ENCODE measurements at places on chromosomes 3 and 15.

- peak; percentile 29 for DNase-seq
Observed at GRCh38 chr15:36230776-36231175, 348.6 kb upstream of the CDIN1 start.

DNA sequence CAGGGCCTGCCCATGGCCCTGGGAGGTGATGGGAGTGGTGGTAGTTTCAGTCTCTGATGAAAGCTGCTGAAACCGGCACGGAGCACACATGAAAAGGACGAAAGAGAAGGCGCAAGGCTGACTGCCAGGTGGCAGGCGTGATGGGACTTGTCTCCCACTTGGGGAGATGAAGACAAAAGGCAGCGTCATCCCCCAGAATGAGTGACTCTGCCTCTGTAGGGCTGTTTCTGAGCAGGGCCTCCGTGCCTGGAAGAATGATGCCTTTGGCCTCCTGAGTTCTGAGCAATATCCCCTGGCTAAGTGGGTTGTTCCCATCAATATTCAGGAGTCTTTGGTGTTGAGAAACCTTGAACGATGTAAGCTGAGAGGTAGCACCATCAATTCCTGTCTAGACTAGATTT is 237.8 kb downstream of the OPA1 start:
- DNase-seq = peak; percentile 28

DNA sequence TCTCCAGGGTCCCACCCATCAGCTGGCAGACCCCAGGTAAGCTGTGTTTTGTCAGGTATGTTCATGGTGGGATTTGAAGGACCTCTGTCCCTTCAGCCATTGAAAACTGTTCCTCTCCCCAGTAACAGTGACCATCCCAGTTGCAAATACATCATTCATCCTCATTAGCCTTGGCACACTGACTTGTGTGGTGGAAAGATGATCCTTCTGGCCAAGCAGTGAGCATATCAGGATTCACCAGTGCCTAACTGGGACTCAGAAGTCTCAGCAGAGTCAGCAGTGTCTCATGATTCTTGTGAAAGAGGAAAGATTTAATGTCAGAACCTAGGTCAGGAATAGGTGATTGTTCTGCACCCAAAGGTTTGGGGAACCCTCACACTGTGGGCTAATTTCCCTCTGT is 90.2 kb downstream of the DNAJB8 start:
- DNase-seq = no peak

GRCh38 chr15:101276501-101277037 is 716 bp downstream of the SELENOS start:
- DNase-seq = peak; percentile 29

DNA sequence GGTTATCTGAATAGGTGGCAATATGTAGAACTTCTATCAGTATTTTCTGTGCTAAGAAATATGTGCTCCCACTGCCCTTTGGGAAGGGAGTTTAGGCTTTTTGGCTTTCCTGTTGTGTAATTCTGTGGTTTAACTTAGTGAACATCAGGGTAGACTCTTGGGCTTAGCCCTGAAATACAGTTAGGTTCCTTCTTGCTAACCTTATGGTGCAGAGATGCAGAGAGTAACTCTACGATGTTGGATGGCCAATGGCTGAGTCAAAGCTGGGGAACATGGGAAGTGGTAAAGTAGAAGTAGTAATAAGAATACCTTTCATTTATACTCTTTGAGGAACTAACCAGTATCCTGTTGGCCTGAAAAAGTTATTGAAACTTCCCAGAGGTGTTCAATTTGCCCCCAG is 80.8 kb upstream of the IL12A start:
- no peak for DNase-seq

DNA sequence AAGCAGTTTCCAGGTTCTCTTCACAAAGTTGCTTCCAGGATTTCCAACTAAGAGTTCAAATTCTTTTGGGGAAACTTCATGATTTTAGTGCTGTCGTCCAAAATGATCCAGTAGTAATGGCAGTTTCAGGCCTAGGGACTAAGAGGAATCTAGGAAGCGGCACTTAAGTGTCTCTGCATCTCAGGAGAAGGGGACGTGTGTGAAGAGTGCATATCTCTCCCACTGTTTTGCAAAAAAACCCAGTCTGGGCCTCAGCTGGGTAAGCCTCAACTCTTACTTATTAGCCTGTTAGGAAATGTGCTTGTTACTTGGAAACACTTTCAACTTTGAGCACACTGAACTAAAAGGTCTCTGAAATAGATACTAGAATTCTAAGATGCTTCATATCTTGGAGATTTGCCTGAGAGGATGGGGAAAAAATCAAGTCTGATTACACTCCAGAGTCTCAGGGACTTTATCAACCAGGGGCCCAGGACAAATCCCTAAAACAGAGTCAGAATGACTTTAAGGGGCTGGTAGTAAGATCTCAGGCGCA is 81.8 kb downstream of the WDR76 start:
- no peak for DNase-seq

- no peak for DNase-seq
Observed at GRCh38 chr3:119733812-119734211, 31.0 kb downstream of the CFAP91 start.

GRCh38 chr15:58307313-58307961 is 124.4 kb upstream of the LIPC start:
- DNase-seq = no peak

DNA sequence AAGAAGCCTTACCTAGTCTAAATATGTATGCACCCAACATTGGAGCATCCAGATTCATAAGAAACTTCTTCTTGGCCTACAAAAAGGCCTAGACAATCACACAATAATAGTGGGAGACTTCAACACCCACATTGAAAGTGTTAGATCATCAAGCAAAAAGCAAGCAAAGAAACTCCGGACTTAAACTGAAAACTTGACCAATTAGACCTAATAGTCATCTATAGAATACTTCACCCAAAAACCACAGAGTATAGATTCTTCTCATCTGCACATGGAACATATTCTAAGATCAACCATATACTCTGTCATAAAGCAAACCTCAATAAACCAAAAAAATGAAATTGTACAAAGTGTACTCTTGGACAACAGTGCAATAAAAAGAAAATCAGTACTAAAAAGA is 22.3 kb upstream of the OR5K4 start:
- DNase-seq = no peak

DNA sequence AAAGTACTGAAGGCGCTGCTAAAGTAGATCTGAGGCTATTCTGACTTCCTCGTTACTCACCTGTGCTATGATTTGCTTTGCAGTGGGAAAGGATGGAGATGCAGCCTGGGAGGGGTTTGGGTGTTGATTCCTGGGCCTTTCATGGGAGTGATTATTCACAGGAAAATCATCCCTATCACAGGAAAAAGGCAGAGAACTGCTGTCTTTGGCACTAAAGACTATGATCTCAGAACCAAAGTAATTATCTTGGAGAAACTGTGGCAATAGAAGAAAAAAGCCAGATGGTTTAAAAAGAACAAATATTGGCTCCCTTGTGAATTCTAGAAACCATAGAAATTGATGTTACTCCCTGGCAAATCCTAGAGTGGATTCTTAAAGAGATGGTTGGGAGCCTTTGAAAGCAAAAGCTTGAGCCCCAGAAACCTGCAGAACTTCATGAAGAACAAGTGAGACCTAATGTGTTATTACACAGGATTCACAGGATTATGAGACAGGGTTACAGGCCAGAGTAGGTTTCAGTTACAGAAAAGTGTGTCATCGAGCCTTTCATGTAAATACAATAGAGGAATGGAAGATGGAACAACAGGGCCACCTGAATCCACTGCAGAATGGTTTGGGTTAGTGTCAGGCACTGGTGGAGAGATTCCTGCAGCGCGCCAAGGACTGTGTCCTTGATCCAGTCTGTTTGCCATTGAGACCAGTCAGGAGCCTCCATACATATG is 85.7 kb downstream of the OXNAD1 start:
- peak; percentile 23 for DNase-seq

DNA sequence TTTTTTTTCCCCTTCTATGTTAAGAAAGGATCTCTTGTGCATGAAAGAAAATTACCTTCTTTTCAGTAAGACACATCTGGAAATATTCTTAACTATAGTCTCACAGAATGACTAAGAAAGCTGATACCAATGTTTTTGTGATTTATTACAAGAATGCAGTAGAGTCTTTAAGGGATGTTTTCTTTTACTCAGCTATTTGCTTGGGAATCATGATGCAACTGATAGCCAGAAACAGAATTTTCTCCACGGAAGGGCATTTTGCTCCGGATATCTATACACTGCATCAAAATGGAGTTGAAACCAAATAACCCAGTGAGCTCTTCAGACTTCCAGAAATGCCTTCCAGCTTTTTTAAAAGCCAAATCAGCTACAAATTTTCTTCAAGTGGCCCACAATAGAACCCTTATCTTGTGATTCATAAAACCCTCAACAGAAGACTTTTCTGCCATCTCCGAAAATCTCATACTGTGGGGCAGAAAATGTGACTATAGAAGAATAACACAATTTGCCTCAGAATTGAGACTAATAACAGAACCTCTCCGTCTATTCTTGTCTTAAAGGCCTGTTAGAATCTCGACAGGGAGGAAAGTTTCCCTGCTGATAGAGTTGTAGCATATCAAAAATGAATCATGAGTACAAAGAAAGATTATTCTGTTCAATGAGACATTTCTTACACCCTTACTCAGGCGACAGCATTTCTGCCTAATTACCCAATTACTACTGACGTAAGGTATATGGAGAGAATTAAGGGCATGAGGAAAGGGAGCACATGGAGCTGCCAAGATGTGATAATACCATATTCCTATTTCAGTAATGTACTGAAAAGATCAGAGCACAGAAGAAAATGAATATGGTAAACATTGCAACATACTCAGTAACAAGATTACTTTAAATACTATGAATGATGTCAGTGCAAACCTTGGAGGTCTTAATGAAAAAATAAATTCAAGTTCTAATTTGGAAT is 900.1 kb downstream of the ROBO1 start:
- DNase-seq = peak; percentile 14
